Aorta (tissue), 5 donors: ENCODE measurements at places on chromosomes 12 and 14. TPM values are rescaled to one million over a fixed set of nuclear protein-coding genes. Genes with fewer than 3 reads are reported as not detected.
A peak's percentile ranks its signal among the peaks of the same experiment; 100 is the strongest.

DNA sequence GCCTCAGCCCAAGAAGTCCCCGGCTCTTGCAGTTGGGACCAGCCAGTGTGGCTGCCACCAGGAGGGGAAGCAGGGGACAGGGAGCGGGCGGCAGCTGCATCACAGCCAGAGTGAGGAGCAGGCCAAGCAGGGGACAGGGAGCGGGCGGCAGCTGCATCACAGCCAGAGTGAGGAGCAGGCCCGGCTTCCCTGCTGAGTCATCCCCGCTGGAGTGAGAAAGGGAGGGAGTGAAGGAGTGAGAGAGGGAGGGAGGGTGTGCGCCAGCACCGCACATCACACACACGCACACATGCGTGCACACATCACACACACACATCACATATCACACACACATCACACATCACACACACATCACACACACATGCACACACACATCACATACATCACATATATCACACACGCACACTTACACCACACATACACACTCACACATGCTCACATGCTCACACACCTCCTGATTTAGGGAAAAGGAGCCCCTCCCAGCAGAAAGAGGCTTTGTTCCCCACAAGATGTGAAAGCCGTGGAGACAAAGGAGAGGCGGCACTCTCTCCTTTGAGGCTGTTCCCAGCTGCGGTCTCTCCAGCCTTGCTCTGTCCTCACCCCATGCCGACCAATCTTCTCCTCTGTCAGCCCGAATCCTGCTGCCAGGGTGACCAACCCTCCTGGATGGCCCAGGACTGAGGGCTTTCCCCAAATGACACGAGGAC lies 16.7 kb upstream of the ZDHHC22 start:
- peak; percentile 83 for DNase-seq

SMIM41 gene
- total RNA-seq: not detected

DNA sequence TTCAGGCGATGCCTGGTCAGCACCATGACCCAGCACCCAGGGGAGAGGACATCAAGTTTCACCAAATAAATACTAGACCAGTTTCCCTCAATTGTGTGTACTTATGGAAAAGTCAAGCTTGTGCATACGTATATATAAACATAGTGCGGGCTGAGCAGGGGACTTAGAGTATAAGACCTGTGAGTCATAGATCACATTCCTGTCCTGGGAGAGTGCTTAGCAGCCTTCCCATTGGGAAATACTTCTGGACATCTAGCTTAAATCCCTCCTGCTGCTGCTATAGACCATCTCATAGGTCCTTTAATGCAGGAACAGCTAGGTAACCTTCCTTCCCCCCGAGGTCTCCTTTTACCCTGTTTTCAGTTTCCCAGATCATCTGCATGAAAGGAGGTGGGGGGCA lies 51.9 kb downstream of the PRMT8 start:
- no peak for DNase-seq

GRCh38 chr14:65805113-65805473 lies 392.6 kb downstream of the FUT8 start:
- no peak for DNase-seq

DNA sequence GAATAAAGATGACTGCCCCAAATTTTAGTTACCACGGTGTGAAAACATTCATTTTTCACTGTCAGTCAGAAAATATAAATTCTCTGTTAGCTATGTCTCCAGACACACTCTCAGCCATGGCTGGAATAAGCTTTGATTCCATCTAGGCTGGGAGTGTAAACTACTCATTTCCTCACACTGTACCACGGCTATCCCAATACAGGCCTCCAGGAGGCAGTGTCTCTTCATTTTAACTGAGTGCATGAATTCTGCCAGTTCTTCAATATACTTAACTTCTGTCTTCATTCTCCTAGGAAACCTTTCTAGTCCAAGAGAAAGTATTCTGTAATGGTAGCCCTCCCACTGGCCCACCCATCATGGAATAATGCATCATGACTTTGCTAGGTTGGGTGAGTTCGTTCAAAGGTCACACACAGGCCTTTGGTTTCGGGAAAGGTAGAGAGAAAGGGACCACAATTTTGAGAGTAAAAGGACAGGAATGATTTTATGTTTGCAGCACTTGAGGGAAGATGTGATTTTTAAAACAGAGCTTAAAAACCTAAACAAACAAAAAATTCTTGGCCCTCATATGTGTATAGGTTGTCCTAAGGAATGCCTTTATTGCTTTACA lies 381.1 kb downstream of the SEC23A start:
- DNase-seq: peak; percentile 69

GRCh38 chr12:2457215-2457932 lies 337.4 kb upstream of the FKBP4 start:
- no peak for DNase-seq

SMCO2 gene
- total RNA-seq: 0.52 TPM

DNA sequence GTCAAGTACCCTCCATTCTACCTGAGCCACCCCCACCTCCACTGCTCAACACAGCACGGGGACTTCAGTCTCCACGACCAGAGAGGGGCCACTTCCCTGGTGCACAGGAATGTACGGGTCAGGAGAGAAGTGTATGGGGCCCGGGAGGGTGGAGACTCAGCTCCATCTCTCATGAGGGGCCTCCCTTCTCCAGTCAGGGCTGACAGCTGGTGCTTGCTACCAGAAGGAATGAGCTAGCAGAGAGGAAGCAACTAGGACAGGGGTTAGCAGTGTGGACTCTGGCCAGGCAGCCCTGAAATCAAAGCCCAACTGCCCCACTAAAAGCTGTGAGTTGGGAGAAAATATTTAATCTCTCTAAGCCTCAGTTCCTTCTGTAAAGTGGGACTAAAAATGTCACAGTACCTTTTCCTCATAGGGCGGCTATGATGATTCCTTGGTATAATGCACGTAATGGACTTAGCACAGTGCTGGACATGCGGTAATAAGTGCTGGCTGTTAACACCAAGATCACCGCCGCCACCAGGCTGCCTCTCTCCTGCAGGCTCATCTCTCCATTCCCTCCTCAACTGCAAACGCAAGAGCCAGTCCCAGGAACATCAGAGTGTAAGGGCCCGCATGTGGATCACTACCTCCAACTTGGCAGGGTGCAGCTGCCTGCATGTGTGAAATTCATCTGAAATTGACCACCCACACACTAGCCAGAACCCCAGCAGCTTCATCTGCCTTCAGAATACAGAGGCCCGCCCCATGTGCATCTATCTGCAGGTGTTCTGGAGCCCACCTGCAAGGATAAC lies 14.6 kb downstream of the ACTN1 start:
- no peak for DNase-seq

- no peak for DNase-seq
These were observed 16.6 kb downstream of the NFKBIA start for GRCh38 chr14:35387713-35388579.

GRCh38 chr12:95253386-95253785 lies 35.8 kb downstream of the VEZT start:
- no peak for DNase-seq

DNA sequence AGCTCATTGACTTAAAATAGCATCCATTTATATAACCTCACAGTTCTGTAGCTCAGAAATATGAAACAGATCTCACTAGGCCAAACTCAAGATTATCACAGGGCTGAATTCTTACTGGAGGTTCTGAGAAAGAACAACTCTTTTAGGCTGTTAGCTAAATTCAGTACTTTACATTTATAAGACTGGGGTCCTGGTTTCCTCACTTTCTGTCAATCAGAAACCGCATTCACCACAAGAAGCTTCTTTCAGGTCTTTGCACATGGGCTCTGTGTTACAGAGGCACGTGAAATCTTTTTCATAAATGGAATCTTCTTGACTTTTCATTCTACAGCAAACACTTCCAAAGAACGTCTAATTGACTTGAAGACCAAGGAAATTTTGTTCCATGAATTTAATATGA lies 876.3 kb upstream of the FOXG1 start:
- no peak for DNase-seq

GRCh38 chr12:39990122-39991101 lies 115.5 kb downstream of the SLC2A13 start:
- peak; percentile 80 for DNase-seq

CLEC4C gene
- not detected for total RNA-seq

DNA sequence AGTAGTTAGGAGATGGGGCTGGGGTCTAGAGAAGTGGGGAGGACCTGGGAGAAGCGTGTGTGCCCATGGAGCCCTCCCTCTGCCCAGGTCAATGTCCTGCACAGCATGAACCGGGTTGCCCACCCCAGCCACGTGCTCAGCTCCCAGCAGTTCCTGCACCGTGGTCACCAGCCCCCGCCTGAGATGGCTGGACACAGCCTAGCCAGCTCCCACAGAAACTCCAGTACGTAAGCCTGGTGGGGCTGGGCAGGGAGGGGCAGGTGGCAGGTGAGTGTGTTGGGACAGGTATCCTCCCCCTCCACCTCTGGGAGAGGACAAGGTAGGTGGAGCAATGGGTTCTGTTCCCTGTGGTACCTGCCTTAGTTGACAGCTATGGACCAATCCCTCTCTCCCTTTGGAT lies 20.7 kb downstream of the CLSTN3 start:
- DNase-seq: no peak

- DNase-seq: peak; percentile 83
These were observed at the start of gene MANSC1 for GRCh38 chr12:12349711-12350665. MANSC1 (minus strand) TSS chr12:12350242; CDS start chr12:12343314, 6,928 bp downstream.

DNA sequence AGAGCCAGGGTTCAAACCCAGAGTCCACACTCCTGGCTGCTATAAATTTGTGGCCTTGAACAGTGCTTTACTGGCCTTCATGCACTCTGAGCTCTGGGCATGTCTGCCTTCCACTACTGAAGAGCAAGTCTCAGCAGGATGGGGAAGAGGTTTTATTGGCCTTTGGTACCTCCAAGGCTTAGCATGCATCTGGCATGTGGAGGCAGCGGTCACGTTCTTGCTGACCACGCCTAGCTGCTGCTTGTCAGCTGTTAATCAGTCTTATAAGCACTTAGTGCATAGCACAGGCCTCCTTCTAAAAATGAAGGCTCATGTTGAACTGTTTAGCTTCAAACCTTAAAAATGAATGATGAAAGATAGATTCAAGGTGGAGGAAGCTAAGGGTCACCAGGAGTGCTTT lies 177.5 kb downstream of the PELI2 start:
- no peak for DNase-seq

GRCh38 chr14:54693761-54694160 lies 126.8 kb downstream of the SAMD4A start:
- DNase-seq: no peak

- no peak for DNase-seq
These were observed 821 bp downstream of the TMEM106C start for GRCh38 chr12:47964106-47964728.

- DNase-seq: peak; percentile 82
These were observed 18.0 kb downstream of the LRRC74A start for GRCh38 chr14:76844223-76844622.

DNA sequence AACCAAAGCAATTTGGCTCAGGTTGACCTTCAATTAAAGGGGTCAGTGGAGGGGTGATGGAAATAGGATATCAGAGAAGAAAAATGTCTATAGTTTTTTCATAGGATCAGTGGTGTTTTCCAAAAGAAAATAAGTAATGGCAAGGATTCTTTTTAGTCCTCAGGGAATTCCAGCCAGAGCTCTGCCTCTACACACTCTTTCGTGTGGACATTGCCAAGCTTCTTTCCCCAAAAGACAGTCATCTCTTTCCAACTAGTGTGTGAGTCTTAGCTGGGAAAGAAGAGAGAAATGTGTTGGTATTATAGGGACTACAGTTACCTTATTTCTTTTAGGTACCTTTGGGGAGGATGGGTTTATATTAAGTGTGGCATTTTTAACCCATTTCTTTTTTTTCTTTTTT lies 46.5 kb downstream of the RBMS2 start:
- no peak for DNase-seq

GRCh38 chr12:115988625-115989563 lies 288.6 kb downstream of the MED13L start:
- DNase-seq: no peak

GRCh38 chr14:77301103-77301502 lies 19.6 kb downstream of the POMT2 start:
- DNase-seq: peak; percentile 88

DNA sequence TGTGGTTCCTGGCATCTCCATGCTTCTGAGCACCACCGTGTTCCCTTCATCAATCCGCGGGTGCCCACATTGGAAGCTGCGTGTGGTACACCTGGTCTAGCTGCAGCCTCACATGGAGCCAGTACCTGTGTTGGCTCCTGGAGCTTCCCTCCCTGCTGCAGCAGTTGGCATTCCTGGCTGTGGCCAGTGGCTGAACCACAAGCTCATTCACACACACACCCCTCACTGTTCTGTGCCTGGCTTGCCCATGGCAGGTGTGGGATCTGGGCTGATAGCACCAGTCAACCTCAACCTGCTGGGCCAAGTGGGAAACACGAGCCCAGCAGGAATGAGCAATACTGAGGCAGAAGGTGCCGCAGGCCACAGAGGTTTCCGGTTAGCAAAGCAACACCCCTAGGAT lies 256.2 kb upstream of the LRFN5 start:
- DNase-seq: no peak

- DNase-seq: no peak
These were observed 64.9 kb upstream of the PCED1B start for GRCh38 chr12:47014474-47014873.

- DNase-seq: no peak
These were observed 448.5 kb downstream of the TMEM121 start for GRCh38 chr14:105974902-105975301.

DNA sequence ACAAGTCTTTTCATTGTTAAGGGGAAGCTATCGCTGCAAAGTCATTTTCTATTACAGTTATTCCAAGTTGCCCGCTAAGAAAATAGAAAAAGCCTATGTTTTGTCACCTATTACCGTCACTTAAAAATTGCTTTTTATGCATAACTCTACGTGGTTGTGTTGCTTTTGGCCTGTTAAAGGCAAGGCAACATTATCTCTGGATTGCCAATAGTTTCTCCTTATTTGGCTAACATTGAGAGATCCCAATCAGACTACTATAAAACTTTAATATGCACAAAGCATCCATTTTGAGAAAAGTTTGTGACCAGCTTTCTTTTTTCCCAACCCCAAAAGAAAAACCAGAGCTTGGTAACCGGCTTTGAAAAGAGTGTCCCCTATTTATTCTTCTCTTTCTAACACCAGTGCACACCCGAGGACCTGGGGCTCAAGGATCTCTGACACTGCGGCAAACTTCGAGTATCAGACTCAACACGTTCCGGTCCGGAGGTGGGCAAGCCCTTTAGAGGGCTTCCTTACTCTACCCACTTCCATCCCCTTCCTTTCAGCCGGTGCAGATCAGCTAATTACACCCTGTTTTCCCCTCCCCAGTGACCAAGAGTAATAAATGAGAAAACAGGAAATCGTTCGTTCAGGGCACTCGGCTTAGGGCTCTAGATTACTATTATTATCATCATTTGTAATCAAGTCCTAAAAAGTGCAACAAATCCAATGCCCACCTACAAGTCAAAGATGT lies 1.2 kb downstream of the PPP1R12A start:
- no peak for DNase-seq

DNA sequence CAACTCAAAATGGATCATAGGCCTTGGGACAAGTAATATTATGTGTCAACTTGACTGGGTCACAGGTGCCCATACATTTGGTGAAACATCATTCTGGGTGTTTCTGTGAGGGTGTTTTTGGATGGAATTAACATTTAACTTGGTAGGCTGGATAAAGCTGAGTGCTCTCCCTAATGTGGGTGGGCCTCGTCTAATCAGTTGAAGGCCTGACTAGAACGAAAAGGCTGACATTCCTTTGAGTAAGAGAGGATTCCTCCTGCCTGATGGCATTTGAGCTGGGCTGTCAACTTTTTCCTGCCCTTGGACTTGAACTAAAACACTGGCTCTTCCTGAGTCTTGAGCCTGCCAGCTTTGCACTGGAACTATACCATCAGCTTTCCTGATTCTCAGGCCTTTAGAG lies 93.4 kb upstream of the ESRRB start:
- DNase-seq: no peak
